ENCODE measurements at places on chromosomes 11 and 22.

DNA sequence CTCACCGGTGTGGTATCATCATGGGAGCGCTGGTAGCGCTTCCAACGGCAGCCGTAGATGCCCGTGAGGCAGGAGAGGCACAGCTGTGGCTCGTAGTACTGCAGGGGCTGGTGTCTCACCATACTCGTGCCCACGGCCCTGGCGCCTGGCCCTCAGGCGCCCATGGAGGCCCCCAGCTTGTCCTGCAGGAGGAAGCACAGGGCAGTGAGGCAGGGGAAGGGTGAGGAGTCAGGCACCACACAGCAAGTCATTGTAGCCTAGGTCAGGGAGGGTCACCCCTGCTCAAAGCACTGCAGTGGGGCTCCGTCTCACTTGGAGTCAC, 44.6 kb upstream of the KLHL35 start:
- no peak for DNase-seq

DNA sequence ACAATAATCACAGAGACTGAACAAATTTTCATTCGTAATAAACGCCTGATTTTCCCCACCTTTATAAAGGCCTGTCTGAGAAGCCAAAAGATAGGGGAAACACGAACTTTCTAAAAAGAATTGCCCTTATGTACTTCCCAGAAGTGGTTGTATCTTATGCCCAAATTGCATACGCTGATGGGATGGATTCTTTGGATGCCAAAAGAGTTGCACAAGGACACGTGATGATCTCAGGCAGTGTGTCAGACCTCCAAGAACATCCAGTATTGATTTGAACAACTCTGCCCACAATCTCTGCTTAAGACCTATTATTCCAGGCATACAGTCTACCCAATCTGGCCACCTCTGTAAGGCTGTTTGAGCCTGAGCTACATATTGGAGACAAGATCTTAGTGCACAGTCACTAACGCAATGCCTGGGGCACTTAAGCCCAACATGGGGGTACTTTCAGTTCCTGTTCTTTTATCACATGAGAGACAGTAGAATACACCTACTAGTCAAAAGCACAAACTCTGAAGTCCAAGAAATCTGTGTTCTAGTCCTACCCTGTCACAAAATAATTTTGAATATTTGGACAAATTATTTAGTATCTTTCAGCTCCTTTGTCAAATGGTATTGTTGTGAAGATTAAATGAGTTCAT, 38.9 kb downstream of the OR10A6 start:
- DNase-seq: peak; percentile 34

DNA sequence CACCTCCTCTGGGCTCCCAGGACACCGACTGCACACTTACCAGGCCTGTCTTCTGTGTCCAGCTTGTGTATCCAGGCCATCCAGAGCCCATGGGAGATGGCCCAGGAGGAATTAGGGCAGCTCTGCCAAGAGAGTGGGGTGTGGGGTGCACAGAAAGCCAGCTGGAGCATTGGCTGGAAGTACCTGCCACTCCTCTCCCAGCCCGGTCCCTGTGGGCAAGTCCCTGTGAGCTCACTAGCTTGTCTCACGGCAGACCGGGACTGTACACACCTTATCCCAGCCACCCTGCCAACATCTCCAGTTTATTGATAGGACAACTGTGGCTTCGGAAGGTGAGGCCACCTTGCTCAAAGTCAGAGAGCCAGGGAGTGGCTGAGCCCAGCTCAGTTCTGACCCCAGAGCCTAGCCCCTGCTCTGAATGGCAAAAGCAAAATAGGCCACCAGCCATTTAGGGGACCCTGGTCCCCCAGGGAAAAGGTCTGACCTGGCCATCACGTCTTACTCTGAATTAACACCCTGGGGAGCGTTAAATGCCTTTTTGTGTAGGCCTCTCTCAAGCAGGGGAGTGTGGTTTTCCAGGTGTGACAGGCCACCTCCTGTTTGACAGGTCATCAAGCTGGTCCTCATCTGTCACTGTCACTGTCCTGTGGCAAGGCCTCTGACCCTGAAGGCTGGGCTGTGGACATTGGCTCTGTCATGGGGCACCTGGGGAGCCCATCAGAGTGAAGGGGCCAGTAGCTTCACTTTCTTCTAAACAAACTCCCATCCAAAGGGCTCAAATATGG, 15.1 kb downstream of the UQCR10 start:
- peak; percentile 47 for DNase-seq

DNA sequence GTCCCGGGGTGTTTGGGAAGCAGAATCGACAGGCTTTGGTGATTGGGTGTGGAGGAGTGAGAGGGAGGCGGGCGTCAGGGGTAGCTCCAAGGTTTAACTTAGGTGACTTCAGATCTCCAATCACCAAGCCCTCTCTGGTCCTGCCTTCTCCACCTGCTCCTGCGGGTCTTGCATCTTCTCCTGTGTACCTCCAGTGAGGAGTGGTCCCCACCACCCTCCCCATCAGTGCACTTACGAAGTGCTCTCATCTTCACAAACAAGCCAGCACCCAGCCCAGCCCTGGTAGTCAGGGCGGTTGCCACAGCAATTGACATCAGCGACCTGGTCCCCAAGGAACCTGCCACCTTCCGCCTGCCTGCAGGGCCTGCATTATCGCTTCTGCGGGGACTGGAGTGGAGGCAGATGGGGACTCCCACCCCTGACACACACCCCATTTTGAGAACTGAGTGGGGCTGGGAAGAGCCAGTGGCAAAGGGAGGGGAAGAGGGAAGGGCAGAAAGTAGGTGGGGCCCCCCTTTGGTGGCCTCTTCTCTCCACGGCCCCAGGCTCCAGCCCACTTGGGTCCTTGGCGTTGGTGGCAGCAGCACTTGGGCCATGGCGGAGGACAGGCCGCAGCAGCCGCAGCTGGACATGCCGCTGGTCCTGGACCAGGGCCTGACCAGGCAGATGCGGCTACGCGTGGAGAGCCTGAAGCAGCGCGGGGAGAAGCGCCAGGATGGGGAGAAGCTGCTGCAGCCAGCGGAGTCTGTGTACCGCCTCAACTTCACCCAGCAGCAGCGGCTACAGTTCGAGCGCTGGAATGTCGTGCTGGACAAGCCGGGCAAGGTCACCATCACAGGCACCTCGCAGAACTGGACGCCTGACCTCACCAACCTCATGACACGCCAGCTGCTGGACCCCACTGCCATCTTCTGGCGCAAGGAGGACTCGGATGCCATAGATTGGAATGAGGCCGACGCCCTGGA, at the start of gene OMP:
OMP (plus strand) TSS at position 595 of the 965 bp plus-strand sequence; CDS start at position 595, 0 bp downstream.
- DNase-seq: no peak

DNA sequence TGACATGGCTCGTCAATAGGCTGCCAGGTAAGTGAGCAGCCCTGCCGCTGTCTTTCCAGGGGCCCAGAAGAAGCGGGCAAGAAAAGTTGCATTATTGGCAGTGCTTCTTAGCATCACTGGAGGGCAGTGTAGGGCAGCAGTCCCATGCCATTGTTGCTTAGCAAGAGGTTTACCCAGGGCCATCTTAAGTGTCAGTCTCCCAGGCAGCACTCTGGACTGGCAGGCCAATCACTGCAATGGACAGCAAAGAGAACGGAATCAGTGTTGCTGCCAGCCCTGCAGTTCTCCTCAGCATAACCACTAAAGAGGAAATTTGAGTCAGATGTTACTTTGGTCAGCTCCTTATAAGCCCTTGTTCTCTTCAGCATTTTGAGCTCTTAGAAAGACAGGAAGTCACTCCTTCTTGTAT, 13.4 kb upstream of the GRK2 start:
- DNase-seq: peak; percentile 25

GRCh38 chr11:65609665-65610064, 4.4 kb downstream of the MAP3K11 start:
- DNase-seq: no peak

DNA sequence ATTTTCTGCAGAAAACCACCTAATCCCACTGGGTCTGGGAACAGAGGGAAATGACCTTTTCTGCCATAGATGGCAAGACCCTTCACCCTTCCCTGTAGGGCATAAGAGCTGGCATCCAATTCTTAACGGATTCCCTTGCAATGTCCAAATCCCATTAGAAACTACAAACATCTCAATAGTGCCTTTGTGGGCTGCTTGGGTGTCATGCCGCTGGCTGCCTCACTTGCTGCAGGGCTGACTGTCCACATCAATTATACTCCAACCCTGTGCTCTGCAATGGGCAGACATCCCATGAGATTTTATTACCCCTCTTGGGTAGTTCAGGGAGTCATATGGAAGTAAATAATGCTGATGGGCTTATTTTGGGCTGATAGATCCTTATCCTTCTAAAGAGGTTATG, 7.3 kb downstream of the GRAP2 start:
- DNase-seq: no peak

GRCh38 chr11:26622181-26622580, 50.1 kb upstream of the MUC15 start:
- no peak for DNase-seq

GRCh38 chr11:132681971-132682370, 850.3 kb downstream of the OPCML start:
- DNase-seq: no peak

GRCh38 chr11:47394050-47394321, 14.4 kb upstream of the SLC39A13 start:
- no peak for DNase-seq

Data from A172 (cell line).